Naive B cell (primary cell): ENCODE measurements at places on chromosomes 3 and 15. TPM values are rescaled to one million over a fixed set of nuclear protein-coding genes. Genes with fewer than 3 reads are reported as not detected.

Gene IMPG2
- not detected for polyA plus RNA-seq

Gene LRRC31
- not detected for polyA plus RNA-seq

Gene TNIK
- polyA plus RNA-seq, result 1.8 TPM

Gene TERC
- polyA plus RNA-seq, result 1.9 TPM

Gene TM4SF18
- polyA plus RNA-seq, result not detected

DNA sequence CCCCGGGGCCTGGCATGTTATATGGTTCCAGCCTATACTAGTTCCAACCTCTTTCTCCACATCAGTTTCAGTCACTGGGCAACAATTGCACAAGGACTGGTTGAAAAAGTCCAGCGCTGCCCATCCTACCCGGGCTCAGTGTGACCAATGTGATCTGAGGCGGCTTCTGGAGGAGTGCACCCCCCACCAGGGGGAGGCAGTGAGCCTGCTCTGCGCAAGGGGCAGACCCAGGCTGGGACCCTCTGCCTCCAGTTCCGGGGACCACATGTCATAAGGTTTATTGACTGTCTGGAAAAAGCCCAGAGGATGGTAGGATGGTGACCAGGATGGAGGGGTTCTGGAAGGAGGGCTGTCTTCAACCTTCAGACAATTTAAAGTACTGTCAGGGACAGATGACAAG is 25.6 kb upstream of the NR2E3 start:
- H3K36me3 ChIP-seq, result no peaks in the 10 kb centered on the region
- H3K27ac ChIP-seq, result no peak overlapping the region
- no peaks in the 10 kb centered on the region for H3K4me1 ChIP-seq

DNA sequence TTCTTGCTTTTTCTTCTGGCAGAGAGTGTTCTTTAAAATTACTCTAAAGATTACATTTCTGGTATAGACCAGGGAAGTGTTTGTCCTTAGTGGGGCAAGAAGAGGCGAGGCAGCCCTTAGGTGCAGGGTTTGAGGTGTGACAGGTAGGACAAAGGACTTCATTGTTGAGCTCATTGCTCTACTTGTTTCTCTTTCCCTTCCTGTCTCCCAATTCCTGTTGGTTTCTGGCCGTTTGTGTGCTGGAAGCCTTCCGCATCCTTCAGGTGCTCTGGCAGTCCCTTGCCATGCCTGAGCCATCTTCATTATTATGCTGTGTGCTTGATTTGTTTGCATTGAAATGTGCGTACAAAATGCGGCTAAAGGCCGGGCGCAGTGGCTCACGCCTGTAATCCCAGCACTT is 85.1 kb downstream of the CCK start:
- DNase-seq, result no peak
- H3K27me3 ChIP-seq, result no peaks in the 10 kb centered on the region
- H3K27ac ChIP-seq, result no peak overlapping the region

DNA sequence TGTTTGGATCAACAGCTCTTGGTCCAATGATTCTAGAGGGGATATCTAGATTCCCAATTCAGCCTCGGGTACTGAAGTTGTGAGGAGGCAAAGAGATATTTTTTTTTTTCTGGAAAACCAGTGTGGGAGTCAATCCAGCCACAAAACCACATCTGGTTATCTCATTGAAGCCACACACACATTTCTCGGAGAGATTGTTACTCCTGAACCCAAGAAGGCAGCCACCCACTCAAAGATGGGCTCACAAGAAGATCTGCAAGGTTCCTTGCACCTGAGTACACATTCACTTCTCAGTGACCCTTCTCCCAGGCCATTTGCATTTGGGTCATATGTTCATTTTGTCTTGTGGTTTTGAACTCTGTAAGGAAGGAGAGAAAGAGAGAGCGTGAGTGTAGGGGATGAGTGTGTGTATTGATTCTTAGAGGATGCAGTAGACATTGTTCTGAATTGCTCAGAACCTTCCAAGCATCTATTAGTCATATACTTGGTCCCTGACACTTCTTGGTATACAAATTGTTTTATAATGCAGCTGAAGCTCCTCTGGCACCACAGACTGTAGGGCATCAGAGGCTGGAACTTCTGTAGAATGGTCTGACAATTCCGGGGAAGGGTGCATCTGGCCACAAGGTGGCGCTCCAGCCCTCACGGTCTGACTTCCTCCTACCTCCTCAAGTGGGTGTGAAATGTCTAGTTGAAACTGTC is 39.3 kb upstream of the TRA2B start:
- no peak overlapping the region for H3K27ac ChIP-seq
- peaks cover 4% of the 10 kb centered on the region for H3K4me1 ChIP-seq
- H3K27me3 ChIP-seq, result peaks cover 22% of the 10 kb centered on the region
- no peak overlapping the region for H3K4me3 ChIP-seq

DNA sequence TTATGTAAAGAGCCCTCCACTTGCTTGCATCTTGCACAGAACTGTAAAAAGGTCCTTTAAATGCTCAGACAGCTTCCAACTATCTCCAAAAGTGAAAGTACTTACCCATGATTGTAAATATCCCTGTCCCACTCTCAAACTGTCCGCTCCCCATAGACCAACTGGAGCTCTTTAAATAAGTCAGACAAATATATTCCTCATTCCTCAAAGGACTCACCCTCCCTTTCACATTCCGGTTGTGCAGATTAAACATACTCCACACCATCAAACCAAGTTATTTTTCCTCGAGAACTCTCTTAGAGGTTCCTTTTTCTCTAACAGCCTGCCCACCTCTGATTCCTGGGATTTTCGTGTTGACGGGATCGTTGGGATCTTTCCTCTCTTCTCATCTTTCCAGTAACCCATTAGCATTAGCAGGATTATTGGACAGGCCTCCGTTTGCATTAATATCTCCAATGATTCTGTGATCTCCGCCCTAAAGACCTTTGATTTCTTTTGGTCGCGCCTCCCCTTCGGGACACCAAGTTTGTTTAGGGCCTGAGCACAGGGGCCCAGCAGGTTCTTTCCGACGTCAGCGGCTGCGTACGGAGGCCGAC is 763 bp downstream of the GOLGB1 start:
- no peak for DNase-seq
- no peak overlapping the region for H3K27ac ChIP-seq
- peaks cover 3% of the 10 kb centered on the region for H3K4me1 ChIP-seq
- no peaks in the 10 kb centered on the region for H3K27me3 ChIP-seq

- no peaks in the 10 kb centered on the region for H3K27me3 ChIP-seq
- H3K36me3 ChIP-seq, result peaks cover 8% of the 10 kb centered on the region
- no peak overlapping the region for H3K4me3 ChIP-seq
- no peak overlapping the region for H3K27ac ChIP-seq
Observed at GRCh38 chr15:48345516-48345915, 14.3 kb downstream of the DUT start.

- peak overlapping the region; percentile 22 for H3K4me3 ChIP-seq
- no peak overlapping the region for H3K27ac ChIP-seq
- peaks cover under 1% of the 10 kb centered on the region for H3K27me3 ChIP-seq
Observed at GRCh38 chr3:124787476-124788195, 57.4 kb downstream of the UMPS start.

GRCh38 chr3:94069194-94069813 is 6.4 kb downstream of the NSUN3 start:
- no peak overlapping the region for H3K27ac ChIP-seq
- peaks cover 45% of the 10 kb centered on the region for H3K4me1 ChIP-seq
- peak; percentile 13 for DNase-seq
- peaks cover 37% of the 10 kb centered on the region for H3K36me3 ChIP-seq
- H3K27me3 ChIP-seq, result no peaks in the 10 kb centered on the region

- no peak for DNase-seq
- H3K4me1 ChIP-seq, result peaks cover 23% of the 10 kb centered on the region
- H3K27ac ChIP-seq, result no peak overlapping the region
Observed at GRCh38 chr3:188095431-188095830, 58.5 kb upstream of the LPP start.

DNA sequence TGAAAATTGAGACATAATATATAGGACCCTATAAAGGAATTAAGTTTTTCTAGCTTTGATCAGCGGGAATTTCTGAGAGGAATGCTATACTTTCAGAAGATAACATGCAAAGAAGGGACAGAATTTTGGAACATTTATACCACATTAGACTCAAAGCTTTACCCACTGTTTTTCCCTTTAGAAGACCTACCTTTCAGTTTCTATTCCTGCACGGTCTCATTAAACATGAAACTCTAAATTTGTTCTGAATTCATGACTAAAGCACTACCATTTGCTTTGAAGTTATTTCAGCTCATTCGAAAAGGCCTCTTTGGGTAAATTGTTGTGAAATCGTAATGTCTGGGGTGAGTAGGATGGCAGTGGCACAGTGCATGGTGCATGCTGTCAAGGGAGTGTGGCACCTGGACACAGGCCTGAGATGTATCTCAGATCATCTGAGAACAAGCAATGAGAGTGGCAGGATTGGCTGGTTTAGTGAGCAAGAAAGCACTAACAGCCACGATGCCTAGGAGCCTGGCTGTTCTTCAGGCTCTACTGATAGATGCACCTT is 42.5 kb downstream of the CHCHD4 start:
- no peaks in the 10 kb centered on the region for H3K36me3 ChIP-seq
- no peak for DNase-seq
- H3K27ac ChIP-seq, result no peak overlapping the region
- peak overlapping the region; percentile 30 for H3K4me3 ChIP-seq

DNA sequence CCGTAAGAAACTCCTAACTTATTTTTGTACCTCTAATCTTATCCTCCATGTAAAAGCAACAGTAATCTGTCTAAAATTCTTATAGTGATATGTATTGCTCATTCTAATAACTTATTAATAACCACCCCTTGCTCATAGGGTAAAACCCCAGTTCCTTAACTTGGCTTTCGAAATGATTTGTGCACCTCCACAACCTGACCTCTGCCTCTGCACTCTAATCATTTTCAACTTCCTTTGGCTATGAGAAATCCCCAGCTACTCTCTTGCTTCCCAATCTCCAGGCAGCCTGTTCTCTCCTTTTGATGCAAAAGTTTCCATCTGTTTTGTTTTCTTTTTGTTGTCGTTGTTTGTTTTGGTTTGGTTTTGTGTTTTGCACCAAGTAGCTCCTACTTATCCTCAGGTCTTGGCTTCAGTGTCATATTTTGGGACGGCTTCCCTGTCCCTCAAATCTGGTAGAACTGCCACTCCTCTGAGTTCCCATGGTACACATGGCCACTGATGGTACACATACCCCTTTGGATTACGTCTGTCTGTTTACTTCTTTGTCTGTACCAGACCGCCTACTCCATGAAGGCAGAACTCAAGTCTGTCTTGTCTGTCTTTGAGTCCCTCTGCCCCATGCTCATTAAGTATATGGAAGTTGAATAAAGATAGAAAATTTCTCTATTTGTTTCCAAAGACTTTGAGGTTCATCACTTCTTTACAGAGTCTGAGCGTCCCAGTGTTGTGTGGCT is 105.6 kb upstream of the TGFBR2 start:
- H3K27me3 ChIP-seq, result no peaks in the 10 kb centered on the region
- peak overlapping the region; percentile 1 for H3K4me3 ChIP-seq
- H3K27ac ChIP-seq, result peak overlapping the region; percentile 85
- peaks cover 61% of the 10 kb centered on the region for H3K4me1 ChIP-seq

DNA sequence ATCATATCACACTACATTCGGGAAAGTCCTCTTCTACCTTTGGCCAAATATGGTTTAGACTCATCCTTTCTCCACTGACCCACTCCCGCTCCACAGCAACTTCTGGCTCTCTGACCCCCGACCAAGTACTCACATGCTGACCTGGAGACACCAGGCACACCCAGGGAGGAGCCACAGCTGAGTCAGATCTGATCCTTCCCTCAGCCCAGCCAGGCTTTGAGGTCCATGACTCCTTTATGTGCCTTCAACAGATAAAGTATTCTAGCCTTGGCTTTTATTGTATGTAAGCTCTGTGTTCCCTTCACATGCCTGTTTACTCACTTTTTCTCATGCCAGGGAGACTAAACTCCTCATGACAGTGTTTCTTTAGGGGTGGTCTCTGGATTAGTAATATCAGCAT is 166.9 kb upstream of the UMPS start:
- no peaks in the 10 kb centered on the region for H3K4me1 ChIP-seq
- H3K4me3 ChIP-seq, result no peak overlapping the region
- H3K36me3 ChIP-seq, result no peaks in the 10 kb centered on the region
- H3K27ac ChIP-seq, result no peak overlapping the region

DNA sequence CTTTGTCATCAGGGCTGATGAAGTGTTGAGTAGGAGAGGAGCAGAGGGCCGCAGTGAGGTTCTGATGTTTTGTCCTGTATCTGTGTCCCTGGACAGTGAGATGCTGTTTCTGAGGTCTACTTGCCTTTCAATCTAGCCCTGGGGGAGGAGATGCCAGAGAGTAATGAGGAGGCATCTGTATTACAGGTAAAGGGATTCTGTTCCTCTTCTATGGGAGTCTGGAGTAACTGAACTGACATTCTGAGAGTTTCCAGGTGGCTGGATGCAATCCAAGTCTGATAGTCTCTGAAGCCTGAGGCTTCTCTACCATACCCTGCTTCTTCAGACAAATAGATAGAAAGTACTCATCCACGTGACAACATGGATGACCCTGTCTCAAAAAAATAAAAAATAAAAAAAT is 60.9 kb downstream of the IL12A start:
- no peak overlapping the region for H3K4me3 ChIP-seq
- no peaks in the 10 kb centered on the region for H3K36me3 ChIP-seq
- H3K27me3 ChIP-seq, result peaks cover 3% of the 10 kb centered on the region
- no peaks in the 10 kb centered on the region for H3K4me1 ChIP-seq
- H3K27ac ChIP-seq, result no peak overlapping the region
- DNase-seq, result no peak

DNA sequence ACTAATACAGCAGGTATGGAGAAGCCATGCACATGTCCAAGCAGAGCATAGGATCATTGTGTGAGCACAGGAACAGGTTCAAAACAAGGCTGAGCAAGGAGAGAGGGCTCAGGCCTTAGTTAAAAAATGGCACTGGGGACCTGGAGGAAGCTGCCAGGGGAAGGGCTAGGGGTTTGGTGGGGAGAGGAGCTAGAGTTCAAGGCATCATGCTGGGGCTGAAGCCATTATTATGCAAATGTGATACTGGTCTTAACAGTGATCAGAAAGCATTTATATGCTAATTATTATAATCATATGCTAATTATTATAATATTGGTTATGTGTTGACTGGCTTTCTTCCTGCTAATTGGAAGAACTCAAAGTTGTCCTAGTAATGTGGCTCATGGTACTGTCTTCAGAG is 546.0 kb upstream of the CFAP20DC start:
- no peak for DNase-seq
- H3K36me3 ChIP-seq, result no peaks in the 10 kb centered on the region
- H3K27me3 ChIP-seq, result peaks cover 4% of the 10 kb centered on the region
- H3K4me1 ChIP-seq, result no peaks in the 10 kb centered on the region
- H3K4me3 ChIP-seq, result no peak overlapping the region
- no peak overlapping the region for H3K27ac ChIP-seq

DNA sequence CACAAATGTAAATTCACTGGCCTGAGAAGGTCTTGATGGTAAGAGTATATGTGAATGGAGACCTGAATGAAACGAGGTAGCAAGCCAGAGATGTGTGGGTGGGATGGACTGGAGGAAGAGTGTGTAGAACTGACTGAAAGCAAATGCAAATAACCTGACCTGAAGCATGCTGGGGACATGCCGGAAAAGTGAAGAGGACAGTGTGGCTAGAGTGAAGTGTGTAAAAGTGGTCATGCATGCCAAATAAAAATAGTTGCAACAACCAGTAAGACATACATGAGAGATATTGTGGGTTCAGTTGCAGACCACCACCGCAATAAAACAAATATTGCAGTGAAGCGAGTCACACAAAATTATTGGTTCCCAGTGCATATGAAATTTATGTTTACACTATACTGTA is 82.3 kb downstream of the LPP start:
- H3K27ac ChIP-seq, result no peak overlapping the region
- H3K36me3 ChIP-seq, result peaks cover 7% of the 10 kb centered on the region
- DNase-seq, result no peak
